Activated T-helper 1 cell treated with Interleukin-2 at 50 U/mL for 16 hours (primary cell): ENCODE measurements at places on chromosomes 2 and 18.

GRCh38 chr2:231939022-231939421, 12.8 kb upstream of the NPPC start:
- no peak for DNase-seq

DNA sequence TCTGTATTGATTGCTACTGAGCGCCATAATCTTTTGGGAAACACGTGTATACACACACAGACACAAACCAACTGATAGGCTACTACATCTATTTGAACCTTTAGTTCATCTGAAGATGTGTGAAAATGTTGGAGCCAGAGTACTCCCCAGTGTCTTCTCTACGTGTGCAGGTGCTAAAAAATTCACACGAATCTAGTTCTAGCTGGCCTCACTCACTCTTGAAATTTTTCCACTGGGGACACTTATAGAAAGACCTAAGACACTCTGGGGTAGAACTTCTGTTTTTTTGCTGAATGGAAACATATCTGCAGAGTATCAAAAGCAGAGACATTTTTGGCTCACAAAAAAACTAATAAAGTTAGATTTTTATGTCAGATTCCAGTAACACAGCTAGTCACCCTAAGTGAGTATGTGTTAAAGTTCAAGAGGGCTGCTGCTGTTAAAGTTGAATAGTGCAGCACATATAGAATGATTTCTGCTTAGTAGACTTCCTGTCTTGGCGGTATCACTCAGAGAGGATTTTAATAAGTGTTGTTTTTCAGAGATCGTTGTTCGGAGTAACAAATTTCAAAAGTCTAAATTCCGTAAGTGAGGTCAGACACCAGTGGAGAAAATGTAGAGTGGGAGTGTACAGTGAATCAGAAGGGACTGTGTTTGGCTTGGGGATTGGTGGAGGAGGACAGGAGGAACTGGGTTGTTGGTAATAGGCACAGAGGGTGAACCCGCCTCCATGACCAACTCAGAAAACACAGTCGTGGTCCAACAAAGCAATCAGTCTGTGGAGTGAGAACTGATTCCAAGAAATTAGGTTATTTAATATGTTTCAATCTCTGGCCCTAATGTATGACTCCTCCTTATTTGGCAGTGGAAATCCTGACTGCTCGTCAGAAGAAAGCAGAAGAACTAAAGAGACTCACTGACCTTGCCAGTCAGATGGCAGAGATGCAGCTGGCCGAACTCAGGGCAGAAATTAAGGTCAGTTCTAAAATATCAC, 43.1 kb downstream of the KCTD18 start:
- DNase-seq, result no peak

- no peak for DNase-seq
Measured at GRCh38 chr2:38713338-38713737, 37.8 kb downstream of the SRSF7 start.

- DNase-seq, result no peak
Measured at GRCh38 chr18:49692906-49693716, 120.2 kb downstream of the ACAA2 start.

DNA sequence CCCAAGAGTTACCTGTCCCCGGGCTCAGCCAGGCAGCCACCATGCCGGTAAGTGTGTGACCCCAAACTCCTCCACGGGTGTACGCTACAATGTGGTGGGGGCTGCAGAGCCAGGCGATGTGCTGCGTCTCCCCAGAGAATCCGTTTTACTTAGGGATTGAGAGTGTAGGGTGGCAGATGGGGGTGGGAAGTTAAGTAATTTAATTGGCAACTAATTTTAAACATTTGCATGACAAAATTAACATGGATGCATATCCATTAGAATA, 26.6 kb upstream of the RPL31 start:
- no peak for DNase-seq

- no peak for DNase-seq
Measured at GRCh38 chr2:241558532-241559322, at the start of gene BOK. Gene BOK (plus strand): TSS chr2:241558745. CDS start chr2:241559484, 739 bp downstream.

GRCh38 chr18:28127763-28128658, 48.9 kb downstream of the CDH2 start:
- DNase-seq, result no peak

DNA sequence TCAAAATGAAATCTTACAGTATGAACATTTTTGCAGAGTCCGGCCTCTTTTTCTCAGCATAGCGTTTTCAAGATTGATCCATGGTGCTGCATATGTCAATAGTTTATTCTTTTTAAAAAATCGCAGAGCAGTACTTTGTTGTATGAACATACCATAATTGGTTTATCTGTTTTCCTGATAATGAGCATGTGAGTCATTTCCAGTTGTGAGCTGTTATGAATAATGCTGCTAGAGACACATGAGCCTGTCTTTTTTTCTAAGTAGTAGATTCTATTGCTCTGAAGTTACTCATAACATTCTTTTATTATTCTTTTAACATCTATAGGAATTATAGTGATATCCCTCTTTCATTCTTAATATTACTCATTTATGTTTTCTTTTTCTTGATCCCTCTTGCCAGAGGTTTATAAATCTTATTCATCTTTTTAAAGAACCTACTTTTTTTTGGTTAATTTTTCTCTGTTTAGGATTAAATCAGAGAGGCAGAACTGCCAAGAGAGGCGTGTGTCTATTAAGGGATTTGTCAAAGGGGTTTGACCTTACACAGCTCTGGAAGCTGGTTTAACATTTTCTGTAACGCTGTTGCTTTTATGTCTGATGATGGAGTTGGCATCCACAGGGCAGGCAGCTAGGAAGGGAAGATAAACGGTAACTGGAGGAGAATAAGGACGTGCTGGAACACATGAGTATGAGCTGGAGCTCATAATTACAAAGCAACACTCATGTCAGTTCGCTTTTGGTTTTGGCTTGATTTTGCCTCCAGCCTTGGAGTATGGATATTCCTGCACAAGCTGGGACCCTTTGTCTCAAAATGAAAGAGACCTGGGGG, 47.4 kb downstream of the MGAT5 start:
- no peak for DNase-seq

DNA sequence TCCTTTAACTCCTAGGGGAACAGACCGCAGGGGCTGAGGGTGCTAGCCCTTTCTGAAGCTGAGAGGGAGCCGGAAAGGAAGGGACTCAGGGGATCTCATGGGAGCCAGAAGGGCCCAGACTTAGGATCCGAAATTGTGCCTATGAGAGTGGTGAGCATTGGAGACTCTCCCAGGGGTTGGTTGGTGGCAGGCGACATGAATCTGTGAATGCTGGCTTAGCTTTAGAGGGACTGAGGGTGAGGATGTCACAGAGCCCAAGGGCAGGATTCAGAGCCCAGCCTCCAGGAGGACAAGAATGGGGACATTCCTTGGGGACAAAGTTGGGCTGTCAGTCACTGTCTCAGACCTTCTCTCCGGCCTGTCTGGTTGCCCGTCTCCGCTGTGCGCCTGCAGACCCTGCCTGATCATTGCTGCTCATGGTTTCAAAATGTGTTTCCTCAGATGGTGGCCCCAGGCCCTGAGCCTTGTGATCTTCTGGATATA, 17.5 kb downstream of the GNLY start:
- DNase-seq, result no peak

GRCh38 chr18:25612466-25612865, 260.5 kb upstream of the ZNF521 start:
- no peak for DNase-seq

GRCh38 chr2:30147196-30147714, 448 bp downstream of the YPEL5 start:
- peak; percentile 21 for DNase-seq
